ENCODE measurements at places on chromosomes 7 and 10.

DNA sequence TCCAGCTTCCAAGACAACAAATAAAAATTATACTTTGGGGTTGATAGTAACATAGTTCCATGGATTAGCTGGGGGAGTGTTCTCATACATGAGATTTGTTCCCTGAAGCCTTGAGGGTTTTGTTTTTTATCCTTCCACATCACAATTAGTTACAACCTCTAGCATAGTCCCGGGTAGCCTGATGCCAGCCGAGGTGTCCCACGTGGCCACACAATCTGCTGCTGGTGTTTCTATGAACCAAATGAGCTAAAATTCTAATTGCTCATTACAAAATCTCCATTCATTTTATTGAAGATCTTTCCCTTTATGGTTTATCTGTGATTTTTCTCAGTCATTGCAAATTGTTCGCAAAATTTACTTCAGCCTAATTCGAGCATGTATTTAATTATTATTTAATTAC lies 84.7 kb downstream of the CACNA2D1 start:
- DNase-seq, result no peak

DNA sequence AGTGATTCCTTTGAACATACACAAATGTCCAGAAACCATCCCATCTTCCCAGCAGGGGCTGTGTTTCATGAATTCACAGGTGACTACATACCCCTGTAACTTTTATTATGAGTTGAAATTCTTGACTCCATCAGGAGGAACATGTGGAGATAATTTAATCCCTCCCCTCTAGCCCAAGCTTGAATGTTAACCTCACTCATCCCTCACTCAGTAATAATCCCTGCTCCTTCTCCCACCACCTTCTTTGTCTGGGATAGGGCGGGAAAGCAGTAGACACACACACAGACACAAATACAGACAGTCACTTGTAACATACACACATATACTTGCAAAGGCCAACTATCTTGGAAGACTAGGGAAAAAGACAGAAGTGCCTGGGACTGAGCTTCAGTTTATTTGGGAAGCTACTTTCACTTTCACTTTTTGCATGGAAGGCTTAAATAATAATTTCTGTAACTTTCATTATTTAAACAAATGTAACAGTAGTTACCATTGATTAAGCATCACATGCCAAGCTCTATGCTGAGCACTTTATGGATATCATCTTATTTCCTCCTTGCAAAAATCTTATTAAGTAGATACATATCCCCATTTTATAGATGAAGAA lies 7.3 kb downstream of the AASS start:
- no peak for DNase-seq

GRCh38 chr7:102175423-102176170 lies 111.1 kb upstream of the SH2B2 start:
- no peak for DNase-seq

GRCh38 chr7:137578541-137578940 lies 235.0 kb upstream of the PTN start:
- DNase-seq, result no peak

DNA sequence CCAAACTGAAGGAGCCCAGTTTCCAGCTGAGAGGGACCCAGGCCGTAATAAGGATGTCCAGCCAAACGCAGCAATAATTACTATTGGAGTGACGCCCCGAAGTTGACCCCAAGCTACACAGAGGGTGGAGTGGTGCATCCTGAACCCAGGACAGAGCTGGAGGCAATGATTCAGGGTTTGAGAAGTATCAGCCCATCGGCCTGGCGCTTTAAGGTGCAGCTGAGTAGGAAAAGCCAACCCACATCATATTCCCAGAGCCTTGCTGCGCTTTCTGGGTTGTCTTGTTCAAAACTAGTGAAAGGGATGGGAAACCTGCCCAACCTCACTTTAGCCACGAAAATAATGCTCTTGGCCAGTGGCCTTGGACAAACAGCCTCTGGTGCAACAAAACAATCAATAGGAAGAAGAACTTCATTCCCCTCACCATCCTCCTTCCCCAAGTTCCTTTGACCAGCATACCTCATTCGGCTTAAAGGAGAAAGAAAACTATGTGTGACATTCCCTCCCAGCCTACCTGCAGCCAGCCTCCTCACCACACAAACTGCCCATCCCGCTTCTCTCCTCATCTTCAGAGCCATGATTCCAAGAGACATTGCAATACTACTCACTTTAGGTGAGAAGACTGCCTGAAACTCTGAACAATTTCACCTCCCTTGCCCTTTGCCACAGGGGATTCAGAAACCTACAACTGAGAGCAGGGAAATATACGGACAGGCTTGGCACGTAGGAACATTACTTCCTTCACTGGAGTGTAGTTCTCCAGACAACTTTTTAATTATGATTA lies 217.2 kb upstream of the MKLN1 start:
- peak; percentile 40 for DNase-seq

- DNase-seq, result no peak
Measured at GRCh38 chr7:128962899-128963298, 25.2 kb downstream of the IRF5 start.

DNA sequence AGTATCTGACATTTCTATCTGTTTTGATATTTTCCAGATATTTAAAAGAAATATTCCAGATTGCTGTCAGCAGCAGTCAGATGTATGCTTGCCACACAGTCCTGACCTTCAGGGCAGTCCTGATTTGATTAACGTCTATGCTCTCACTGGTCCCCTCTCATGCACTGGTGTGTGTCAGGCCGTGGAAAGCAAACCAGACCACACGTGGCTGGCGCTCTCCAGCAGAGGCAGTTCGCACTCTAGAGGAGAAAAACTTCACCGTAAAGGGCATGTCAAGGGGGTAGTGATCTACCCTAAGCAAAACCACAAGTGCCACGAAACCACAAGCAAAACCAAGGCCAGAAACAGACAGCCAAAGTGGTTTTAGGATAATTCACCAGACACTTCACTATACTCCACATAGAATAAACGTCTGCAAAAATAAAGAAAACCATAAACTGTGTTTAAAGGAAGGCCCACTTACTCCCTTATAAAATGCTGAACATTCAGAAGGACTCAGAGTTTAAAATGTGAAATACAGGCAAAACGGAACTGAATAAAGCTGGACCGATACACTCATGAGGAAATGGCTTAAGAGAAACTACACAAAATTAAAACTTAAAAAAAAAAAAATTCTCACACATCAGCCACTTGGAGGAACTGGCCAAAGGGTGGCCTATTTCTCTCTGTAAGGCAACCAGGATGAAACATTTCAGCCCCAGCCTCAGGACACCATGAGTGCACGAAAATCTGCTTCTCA lies 26.4 kb downstream of the PARP12 start:
- no peak for DNase-seq

GRCh38 chr10:14447094-14447839 lies 116.5 kb upstream of the FRMD4A start:
- DNase-seq, result no peak

DNA sequence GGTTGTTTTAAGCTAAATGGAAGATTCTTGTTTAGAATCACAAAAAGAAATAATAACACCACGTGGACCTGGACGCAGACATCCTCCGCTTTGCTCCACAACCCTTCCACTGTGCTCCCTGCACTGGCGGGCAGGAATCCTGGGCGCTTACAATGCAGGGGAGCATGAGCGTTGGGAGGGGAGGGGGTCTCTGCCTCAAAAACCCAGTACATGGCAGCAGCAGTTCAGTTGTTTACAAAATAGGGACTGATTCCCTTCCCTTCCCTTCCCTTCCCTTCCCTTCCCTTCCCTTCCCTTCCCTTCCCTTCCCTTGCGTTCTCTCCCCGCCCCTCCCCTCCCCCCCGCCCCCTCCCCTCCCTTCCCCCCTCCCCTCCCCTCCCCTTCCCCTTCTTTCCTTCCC lies 169.6 kb upstream of the ITGB1 start:
- DNase-seq, result no peak

DNA sequence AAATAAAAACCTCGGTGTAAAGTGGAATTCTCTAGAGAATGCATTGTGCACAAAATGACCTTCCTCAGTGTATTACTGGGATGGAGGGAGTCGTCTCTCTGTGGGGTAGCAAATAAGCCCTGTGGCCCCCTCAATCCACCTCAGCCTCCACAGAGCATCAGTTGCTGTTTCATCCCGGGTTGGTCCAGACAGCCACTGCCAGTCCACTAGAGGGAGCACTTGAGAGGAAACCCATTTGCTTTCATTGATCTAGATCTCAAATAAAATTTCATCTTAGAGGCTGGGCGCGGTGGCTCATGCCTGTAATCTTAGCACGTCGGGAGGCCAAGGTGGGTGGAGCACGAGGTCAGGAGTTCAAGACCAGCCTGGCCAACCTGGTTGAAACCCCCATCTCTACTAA lies 1128.7 kb downstream of the CNTNAP2 start:
- DNase-seq, result peak; percentile 74

GRCh38 chr7:142603870-142604448 lies 145.3 kb upstream of the PRSS1 start:
- peak; percentile 81 for DNase-seq

DNA sequence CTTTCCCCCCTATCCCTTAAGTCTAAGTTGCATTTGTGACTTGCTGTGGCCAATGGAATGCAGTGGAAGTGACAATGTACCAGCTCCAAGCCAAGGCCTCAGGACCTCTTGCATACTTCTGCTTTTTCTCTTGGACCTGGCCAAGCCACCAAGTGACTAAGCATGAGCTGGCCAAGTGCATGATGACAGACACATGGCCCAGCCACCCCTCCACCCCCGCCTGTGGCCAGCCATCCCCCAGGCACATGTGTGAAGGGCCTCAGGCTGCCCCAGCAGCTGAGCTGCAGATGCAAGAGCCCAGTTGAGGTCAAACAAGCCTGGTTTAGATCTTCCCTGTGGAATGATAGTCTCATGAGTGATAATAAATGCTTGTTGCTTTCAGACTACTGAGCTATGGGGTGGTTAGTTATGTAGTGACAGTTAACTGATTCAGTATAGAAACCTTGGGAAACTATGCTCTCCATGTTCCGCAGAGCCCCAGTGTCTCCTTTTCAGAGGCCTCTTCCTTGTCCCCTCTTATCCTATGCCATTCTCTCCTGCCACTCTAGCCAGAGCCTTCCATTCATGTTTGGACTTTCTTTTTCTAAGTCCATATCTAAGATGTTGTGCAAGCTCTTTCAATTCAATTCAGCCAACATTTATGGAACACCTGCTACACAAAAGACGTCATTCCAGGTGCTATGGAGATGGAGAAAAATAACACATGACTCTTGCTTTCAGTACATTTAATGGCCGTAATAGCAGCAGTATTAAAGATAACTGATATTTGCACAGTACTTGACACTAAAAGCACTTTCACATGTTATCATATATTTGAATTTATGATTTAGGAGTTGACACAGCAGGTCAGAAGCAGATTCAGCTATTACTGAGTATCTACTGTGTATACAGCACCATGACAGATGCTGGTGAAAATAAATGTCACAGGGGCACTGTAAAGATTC lies 55.5 kb upstream of the LOXL4 start:
- DNase-seq, result no peak

DNA sequence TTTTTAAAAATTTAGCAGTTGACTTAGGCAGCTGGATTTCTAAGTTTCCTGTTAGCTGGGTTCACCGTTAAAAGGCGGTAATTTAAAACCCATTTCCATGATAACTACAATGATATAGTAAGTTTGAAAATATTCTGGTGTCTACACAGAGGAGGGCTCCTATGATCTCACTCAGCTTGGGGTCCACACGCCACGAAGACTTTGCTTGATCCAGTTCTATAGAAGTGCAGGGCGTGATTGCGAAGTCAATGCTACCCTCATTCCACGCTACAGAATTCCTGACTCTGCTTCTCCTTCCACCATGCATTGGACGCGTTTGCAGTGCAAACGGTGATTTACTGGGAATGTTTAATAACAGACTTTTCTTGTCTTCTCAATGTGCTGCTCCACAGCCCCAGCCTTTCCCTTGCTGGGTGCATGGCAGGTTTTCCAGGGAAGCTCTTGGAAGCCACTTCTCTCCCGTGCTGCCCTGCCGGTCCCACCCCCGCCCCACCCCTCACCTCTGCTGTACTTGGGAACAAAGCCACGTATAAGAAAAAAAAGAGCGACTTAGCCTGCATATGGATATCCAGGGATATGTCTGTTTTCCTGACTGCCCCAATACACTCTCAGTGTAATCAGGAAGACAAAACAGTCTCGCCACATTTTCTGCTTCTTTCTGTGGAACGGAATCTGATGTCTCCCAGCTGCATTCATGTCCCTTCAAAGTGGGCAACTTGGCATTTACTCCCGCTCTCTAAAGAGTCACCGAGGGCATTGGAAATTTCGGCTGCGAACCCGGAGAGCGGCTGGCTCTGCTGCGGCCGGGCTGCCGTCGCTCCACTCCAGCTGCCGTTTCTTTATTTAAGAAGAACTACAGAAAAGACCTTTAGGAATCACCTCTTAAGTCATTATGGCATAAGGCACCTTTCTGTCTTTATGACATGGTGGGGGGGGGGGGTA lies 434.4 kb upstream of the MGMT start:
- no peak for DNase-seq

DNA sequence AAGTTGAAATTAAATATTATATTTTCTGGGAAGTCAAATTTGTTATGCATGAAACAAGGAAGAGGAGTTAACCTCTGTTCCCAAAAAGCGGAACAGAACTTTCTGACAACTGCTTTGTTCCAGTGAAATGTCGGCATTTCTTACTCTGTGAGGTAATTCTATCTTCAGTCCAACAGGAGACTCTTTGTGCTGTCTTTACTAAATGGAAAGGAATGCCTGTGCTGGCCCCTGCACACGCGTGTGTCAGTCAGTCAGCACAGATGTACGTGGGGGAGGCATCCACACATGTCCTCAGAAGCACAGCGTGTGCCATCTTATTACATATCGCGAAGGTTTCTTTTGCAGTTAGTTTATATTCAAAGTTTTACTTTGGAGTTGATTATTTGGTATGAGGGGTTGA lies 37.5 kb downstream of the NET1 start:
- no peak for DNase-seq

GRCh38 chr10:16583382-16583781 lies 61.7 kb upstream of the C1QL3 start:
- DNase-seq, result no peak

DNA sequence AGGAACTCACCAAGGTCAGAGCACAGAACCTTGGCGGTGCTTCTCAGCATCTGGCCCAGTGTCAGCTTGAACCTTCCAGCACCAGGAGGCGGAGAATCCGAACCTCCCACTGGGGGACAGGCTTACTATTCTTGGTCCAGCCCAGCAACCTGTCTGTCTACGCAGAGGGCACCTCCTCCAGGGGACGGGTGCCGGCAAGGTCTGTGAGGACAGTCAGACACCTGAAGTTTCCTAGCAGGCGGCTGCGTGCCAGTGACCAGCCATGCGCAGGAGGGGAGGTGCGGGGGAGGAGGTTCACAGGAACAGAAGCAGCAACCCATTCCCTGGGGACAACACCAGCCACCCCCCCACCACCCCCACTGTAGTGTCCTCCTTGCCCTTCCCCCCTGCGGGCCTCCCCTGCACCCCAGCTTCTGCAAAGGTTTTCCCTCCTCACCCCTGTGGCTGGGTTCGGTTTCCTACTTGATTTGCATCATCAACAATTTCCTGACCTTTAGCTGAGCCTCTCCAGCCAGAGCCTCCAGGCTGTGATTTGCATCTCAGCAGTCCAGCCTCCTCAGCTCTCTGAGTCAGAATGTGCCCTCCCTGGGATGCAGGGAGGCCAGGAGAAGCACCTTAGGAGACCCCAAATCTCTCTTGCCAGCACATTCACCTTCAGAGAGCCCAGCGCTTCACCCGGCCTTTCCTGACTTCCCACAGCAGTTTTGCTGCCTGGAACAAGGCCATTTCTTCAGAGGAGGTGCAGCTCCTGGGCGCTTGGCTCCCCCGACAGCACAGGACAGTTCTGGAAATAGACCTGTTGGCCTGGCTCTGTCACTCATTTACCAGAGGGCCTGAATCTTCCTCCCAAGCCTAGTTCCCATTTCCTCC lies 107.5 kb upstream of the NPS start:
- no peak for DNase-seq

- DNase-seq, result no peak
Measured at GRCh38 chr7:17176371-17177032, 122.0 kb upstream of the AHR start.

Measured in MM.1S (cell line).